ENCODE measurements at places on chromosomes 1 and 21.

GRCh38 chr1:234069760-234070159 lies 165.3 kb downstream of the SLC35F3 start:
- DNase-seq: no peak

- no peak for DNase-seq
Observed at GRCh38 chr1:2258996-2259395, 30.9 kb downstream of the SKI start.

DNA sequence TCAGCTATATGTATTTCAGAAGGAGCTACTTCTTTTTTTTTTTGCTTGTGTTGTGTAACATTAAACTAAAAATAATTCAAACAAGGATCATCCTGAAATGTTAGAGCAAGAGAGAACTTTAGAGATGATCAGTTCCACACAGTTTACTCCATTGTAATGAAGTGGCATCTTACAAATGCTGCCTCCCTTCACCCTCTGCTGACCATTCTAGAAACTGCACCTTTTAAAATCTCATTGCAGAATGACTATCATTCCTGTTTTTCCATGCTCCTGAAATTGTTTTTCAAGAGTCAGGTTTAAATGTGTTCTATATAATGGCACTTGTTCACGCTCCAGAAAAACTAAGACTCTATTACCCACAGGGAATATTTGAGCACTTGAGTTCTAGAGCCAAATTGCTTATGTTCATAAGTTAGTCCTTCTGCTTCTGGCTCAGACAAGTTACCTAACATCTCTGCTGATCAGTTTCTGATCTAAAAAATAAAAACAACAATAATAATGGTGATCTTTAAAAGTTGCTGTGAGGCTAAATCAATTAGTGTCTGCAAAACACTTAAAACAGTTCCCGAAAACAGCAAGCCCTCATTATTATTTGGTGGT lies 21.5 kb upstream of the SLC44A5 start:
- DNase-seq: no peak

GRCh38 chr1:210456731-210457255 lies 128.1 kb downstream of the HHAT start:
- DNase-seq: no peak

DNA sequence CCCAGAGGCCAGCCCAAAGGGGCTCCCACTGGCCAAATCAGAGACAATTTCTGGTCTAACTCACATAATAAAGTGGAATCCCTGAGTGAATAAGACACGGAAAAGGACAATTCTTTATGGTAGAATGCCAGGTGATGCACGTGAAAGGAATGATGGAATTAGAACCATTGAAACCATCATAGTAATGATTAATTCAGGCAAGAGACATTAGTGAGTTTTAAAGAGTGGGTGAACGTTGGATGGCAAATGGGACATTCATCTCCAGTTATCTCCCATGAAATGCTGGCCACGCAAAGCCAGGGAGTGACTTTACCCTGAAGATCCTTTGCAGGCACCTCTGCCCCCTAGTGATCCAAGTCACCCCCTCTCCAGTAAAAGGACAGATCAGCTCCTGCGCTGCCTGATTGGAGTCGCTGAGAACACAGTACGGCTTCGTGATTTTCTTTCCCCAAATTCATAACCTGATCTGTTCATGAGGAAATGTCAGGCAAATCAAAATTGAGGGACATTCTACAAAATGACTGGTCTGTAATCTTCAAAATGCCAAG lies 87.5 kb downstream of the AJAP1 start:
- DNase-seq: no peak

DNA sequence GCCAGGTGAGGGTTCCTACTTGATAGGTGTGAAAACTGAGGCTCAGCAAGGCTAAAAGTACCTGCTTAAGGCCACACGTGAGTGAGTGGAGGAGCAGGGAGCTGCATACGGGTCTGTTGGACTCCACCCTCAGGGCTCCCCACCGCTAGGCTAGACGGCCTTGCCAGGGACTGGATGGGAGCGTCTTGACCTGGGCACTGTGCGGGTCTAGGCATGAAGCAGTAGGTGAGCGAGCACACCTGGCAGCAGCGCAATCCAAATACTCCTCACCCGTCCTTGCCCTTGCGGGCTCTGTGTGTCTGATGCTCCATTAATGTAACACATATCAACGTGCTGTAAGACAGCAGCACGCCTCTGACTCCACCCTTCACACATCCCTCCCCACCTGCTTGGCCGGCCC lies 94.0 kb downstream of the LACTBL1 start:
- no peak for DNase-seq

GRCh38 chr21:38861989-38862683 lies 56.4 kb downstream of the ETS2 start:
- DNase-seq: no peak

GRCh38 chr1:50995651-50996050 lies 25.6 kb downstream of the CDKN2C start:
- no peak for DNase-seq

DNA sequence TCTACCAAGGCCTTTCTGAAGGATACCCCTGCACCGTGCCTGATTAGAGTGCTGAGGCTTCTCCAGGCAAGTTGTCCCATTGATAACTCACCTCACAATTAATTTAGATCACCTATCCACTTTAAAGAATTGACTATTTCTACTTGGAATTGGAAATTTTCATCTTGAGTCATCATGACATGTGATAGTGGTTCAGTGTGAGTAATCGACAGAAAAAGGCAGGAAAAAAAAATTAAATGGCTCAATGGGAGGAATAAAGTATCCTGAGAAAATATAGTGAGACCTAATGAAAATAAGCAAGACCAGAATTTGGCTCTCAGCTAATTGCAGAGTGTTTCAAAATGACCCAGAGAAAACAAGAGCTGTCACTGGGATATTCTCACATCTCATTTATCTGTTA lies 222.4 kb upstream of the C8B start:
- DNase-seq: no peak

DNA sequence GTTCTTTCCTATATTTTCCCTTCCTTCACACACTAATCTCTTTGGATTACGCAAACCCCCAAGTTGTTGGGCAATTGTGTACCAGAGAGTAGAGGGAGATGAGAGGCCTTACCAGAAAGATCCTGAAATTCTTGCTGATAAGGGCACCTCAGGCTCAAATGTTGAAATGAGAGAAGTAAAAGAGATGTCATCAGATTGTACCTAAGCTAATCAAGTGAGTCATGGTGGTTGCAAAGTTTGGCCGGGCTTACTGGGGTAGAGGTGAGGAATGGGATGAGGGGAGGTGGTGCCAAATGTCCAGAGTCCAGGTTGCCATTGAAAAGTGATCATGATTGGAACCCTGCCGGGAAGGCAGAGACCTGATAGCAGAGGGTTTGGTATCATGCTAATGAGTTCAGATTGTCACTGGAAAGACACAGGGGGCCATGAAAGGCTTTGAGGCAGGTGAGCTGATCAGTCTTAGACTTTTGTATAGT lies 43.1 kb downstream of the OPTC start:
- DNase-seq: no peak

All from KG1 (cell line).